ENCODE measurements at places on chromosomes 2 and 18.

- DNase-seq = no peak
- H3K27ac ChIP-seq = peak overlapping the region; percentile 60
- H3K36me3 ChIP-seq = peaks cover 36% of the 10 kb centered on the region
- no peaks in the 10 kb centered on the region for H3K4me1 ChIP-seq
- no peak overlapping the region for H3K4me3 ChIP-seq
These were observed 58.5 kb downstream of the EIF5B start for GRCh38 chr2:99395589-99396130.

DNA sequence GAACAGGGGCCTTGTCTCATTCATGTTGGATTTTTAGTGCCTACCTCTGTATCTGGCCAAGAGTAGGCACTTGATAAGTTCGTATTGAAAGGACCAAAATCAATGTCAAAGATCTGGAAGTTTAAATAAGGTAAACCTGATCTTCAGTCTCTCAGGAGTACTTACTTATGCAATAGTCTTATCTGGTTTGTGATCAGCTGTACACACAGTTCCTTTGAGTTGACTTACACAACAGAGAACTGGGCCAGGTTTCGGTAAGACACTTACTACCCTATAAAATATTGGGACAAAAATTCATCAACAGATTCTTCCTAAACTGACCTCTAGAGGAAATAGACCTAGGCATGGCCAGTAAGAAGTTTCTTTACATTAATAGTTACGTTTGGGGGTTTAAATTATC, 113.6 kb upstream of the NXPH2 start:
- no peak overlapping the region for H3K4me3 ChIP-seq
- DNase-seq = no peak
- no peaks in the 10 kb centered on the region for H3K36me3 ChIP-seq
- no peaks in the 10 kb centered on the region for H3K27me3 ChIP-seq
- no peaks in the 10 kb centered on the region for H3K4me1 ChIP-seq
- H3K27ac ChIP-seq = no peak overlapping the region

DNA sequence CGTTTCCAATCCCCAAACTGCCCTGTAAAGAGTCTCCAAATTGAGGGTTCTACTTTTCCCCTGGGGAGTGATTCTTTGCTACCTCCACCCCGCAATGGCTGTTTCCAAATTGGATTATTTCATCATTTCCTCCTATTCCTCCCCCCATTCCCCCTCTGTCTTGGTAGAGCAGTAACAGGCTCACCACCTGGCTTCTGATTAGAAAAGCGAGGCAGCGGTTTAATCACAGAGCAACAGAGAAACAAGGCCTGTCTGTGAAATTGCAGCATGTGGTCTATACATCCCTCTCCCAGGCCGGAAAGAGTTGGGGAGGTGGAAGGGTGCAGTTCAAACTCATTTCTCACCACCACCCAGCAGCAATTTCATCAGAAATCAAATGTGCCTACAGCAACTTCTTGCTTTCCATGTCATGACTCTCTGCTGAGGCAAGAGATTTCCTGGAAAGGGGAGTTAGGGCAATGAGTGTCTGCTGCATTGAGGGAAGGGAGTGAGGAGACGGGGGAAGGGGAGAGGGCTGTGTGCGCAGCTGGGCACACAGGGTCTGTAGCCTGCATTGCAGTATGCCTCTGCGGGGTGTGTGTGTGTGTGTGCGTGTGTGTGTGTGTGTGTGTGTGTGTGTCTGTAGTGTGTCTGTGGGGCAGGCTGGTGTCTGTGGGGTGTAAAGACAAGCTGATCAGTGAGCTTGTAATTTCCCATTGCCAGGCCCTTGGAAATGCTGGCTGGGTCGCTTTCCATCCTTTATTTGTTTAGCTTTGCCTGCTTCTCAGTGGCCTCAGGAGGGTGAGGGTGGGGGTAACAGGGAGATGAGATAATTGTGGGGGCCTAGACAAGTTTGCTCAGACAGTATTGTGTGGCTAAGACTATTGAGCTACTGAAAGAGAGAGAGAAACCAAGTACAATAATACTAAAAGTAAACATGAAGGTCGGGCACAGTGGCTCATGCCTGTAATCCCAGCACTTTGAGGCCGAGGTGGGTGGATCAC, 13.5 kb upstream of the IGFBP2 start:
- peaks cover 8% of the 10 kb centered on the region for H3K27me3 ChIP-seq
- DNase-seq = peak; percentile 17
- H3K27ac ChIP-seq = peak overlapping the region; percentile 82

- H3K4me1 ChIP-seq = no peaks in the 10 kb centered on the region
- no peak overlapping the region for H3K27ac ChIP-seq
- no peaks in the 10 kb centered on the region for H3K36me3 ChIP-seq
- H3K4me3 ChIP-seq = no peak overlapping the region
- H3K27me3 ChIP-seq = peaks cover 3% of the 10 kb centered on the region
- no peak for DNase-seq
These were observed 60.9 kb upstream of the MMADHC start for GRCh38 chr2:149648282-149649030.

DNA sequence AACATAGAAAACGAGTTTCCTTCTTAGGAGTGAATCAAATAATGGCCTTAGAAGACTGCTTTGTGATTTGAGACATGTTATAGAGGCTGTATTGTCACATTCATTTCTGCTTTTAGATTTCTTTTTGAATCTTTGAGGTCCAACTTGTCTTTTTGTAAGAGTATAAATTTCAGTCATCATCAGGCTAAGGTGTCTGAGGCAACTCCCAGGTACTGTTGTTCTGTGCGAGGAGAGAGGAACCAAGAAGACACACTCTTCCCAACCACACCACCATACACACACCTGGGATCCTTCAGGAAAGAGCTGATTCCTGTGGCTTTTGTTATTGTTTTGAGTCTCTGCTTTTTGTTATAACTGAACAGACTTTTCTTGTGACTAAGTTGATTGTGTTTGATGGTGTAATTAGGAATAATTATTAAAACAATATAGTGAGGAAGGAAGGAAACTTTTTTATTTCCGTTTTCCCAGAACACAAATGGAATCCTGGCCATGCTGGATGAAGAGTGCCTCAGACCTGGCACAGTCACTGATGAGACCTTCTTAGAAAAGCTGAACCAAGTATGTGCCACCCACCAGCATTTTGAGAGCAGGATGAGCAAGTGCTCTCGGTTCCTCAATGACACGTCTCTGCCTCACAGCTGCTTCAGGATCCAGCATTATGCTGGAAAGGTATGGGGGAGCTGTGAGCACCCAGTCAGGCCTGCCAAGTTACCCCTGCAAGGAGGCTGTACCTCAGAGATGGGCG, 140.4 kb downstream of the MYO1B start:
- DNase-seq = no peak
- no peak overlapping the region for H3K27ac ChIP-seq
- H3K27me3 ChIP-seq = peaks cover 10% of the 10 kb centered on the region
- H3K4me1 ChIP-seq = no peaks in the 10 kb centered on the region
- H3K36me3 ChIP-seq = no peaks in the 10 kb centered on the region
- no peak overlapping the region for H3K4me3 ChIP-seq

DNA sequence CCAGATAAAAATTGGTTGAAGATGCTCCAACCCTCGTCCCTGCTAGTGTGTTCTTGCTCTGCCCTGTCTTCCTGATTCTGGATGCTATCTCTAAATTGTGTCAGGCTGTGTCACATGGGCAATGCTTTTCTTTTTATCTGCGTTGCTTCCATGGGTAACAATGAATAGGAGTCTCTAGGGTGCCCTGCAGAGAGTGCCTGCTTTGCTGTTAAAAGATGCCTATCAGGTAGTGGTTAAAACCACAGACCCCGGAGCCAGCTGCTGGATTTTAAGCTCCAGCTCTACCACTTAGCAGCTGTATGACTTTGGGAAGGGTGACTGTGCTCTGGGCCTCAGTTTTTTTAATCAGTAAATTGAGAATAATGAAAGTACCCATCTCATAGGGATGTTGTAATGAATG, 340.3 kb downstream of the PLCL1 start:
- H3K4me3 ChIP-seq = no peak overlapping the region
- H3K4me1 ChIP-seq = no peaks in the 10 kb centered on the region

DNA sequence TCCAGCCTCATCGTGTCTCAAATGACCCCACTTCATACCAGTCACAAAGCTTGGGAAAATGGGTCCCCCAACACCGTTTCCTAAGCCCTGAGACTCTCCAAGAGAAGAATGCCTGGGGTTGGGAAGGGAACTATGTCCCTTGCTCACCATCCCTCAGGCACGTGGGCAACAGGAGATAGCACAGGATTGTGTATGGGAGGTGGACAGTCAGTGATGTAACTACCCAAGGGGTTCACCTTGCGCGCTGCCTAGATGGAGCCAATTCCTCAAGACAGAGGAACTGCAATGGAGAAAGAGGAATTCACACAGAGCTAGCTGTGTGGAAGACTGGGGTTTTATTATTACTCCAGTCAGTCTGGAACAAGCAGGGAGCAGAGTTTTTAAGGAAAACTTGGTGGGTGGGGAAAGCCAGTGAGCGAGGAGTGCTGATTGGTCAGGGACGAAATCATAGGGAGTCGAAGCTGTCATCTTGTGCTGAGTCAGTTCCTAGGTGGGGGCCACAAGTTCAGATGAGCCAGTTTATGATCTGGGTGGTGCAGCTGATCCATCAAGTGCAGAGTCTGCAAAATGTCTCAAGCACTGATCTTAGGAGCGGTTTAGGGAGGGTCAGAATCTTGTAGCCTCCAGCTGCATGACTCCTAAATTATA, 13.8 kb upstream of the CXCR1 start:
- peaks cover 14% of the 10 kb centered on the region for H3K4me1 ChIP-seq
- H3K36me3 ChIP-seq = no peaks in the 10 kb centered on the region
- H3K27ac ChIP-seq = no peak overlapping the region
- no peak for DNase-seq
- H3K4me3 ChIP-seq = no peak overlapping the region

DNA sequence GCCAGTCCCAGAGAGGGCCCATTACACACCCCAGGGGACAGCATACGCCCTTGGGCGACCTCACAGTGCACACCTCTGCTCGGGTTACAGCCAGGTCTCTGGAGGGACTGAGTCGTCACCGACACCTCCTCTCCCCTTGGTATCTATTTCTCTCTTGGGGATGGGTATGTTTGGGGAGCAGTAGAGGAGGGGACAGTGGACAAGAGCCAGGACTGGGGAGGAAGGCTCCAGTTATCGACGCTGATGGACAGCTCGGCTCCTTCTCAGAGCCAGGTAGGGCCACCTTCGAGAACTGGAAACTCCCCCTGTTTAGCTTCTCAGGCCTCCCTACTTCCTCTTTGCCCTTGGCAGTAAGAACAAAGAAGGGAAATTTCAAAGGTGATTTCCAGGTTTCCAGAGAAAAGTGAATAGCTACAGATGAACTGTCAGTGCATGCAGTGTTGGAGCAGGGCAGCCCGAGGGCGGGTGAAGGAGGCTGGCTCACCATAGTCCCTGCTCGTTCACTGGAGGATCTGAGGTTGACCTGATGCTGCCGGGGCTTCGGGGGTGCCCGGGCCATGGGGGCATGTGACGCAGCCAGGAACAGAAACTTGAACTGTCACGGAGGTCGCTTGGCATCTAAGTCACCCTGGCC, 4.4 kb upstream of the SEMA4C start:
- no peaks in the 10 kb centered on the region for H3K36me3 ChIP-seq
- no peak overlapping the region for H3K27ac ChIP-seq
- peaks cover 49% of the 10 kb centered on the region for H3K4me1 ChIP-seq
- H3K4me3 ChIP-seq = no peak overlapping the region
- no peak for DNase-seq

GRCh38 chr2:134788417-134788816, 50.0 kb upstream of the ACMSD start:
- H3K4me3 ChIP-seq = no peak overlapping the region
- peaks cover 1% of the 10 kb centered on the region for H3K27me3 ChIP-seq
- no peaks in the 10 kb centered on the region for H3K4me1 ChIP-seq
- H3K36me3 ChIP-seq = no peaks in the 10 kb centered on the region

DNA sequence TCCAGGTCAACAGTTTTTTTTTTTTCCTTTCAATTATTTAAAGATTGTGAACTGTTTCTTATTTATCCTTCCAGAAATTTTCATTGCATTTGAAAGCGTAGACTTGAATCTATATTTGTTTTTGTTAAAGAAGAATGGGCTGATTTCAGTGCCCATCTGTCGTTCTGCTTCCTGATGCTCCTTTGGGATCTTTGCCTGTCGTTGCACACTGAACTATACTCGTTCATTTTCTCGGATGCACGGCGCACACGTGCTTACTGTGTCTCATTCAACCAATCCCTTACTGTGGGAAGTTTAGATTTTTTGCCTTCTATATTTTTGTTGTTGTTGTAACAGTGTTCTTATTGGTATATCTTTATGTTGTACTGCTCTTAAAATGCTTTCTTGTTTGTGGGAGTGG, 149.7 kb downstream of the VAPA start:
- no peaks in the 10 kb centered on the region for H3K27me3 ChIP-seq
- H3K36me3 ChIP-seq = no peaks in the 10 kb centered on the region
- no peak overlapping the region for H3K27ac ChIP-seq
- no peak for DNase-seq
- no peak overlapping the region for H3K4me3 ChIP-seq

DNA sequence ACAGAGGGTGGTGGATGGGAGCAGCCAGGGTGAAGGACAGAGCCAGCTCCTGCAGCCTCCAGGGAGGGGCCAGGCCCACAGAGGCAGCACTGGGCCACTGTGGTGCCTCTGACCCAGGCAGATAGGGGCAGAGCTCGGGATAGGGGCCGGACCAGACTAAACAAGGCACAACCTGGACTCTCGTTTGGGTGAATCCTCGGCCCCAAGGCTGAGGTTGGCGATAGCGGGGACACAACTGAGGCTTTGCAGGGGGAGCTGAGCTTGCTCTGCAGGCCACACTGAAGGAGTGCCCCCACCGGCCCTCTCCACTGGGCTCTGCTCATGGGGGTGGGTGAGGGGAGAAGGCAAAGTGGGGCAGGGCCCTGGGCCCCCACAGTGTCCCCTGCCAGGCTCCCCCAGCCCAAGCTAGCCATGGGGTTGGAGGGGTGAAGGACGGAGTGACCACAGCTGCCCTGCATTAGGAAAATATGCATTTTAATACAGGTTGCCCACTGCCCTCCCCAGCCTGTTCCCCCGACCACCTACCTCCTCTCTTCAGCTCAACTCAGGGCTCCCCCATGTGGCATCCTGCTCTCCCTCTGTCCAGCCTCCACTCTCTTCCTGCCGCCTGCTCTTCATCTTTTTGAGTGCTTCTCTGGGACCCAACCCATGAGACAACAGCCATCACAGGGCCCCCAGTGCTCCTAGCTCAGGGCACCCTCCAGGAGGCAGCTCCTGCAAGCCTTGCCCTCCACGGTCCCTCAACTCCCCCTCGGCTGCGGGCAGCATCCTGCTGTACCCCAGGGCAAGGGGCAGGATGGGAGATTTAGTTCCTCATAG, 152.8 kb downstream of the INHBB start:
- no peaks in the 10 kb centered on the region for H3K36me3 ChIP-seq
- H3K27me3 ChIP-seq = no peaks in the 10 kb centered on the region
- H3K27ac ChIP-seq = no peak overlapping the region
- DNase-seq = no peak
- no peak overlapping the region for H3K4me3 ChIP-seq
